ENCODE measurements at places on chromosomes 6 and 20.

DNA sequence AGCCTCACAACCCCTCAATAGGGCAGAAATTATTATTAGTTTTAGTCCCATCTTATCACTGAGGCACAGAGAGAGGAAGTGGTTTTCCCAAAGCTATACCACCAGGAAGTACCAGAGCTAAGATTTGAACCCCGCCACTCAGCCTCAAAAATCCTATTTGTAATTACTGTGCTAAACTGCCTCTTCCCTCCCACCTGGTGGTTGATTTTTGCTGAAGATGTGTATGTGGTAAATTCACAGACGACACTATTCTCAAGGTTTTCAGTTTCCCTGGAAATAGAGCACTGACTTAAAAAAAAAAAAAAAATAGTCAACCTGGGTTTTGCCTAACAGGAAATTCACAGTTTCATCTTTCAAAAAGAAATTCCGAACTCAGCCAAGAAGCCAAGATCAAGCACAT lies 57.9 kb downstream of the TSHZ2 start:
- DNase-seq: no peak

GRCh38 chr20:4563534-4563933 lies 158.2 kb upstream of the PRND start:
- DNase-seq: no peak

DNA sequence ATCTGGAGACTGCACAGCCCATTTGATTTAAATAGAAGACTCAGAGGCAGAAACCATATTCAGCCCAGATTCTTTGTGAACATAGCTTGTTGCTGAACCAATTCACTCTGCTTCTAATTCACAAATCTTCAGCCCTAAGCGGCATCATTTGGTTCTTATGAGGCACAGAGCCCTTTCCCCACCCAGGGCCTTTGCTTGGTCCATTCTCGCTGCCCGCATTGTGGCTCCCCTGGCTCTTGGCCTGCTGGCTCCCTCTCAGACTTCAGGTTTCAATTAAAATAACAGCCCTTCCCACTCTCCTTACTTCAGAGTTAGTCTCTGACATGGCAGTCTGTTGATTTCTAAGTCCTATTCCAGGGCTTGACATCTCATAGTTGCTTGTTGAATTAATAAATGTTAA lies 9.4 kb upstream of the TMEM14A start:
- no peak for DNase-seq

DNA sequence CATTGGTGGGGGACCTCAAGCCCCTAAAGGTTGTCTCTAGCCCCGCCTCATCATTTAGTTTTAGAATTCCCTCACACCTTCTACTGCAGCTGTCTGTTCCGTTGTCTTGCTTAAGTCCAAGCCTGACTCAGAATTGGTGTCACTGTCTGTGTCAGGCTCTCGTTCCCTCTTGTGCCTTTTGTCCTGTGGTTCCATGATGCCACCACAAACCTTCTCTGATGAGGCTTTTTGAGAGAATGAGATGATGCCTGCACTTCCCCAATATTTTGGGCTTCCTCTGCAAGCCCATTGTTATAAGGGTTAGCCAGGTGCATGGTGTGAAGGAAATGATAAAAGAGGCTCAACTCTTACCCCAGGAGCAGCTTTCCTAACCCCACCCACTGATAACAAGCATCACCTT lies 8.1 kb upstream of the AKIRIN2 start:
- DNase-seq: no peak

- no peak for DNase-seq
Measured at GRCh38 chr20:10921491-10922010, 247.8 kb upstream of the JAG1 start.

DNA sequence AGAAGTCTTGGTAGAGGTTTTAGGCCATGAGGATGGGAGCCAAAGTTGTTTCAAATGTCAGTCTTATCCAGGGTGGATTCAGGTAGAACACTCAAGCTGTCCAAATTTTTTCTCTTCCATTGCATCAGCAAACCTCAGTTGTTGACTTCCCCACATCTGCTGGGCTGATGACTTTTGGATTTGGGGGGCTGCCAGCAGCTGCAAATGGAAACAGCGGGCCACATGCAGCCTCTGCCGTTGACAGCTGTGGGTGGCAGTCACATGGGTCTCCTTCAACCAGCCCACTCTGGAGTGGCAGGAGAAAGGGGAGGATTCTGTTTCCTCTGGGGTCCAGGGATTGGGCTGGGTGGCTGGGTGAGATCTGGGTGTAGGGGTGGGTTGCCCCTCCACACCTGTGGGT lies 5.8 kb upstream of the MLN start:
- no peak for DNase-seq

DNA sequence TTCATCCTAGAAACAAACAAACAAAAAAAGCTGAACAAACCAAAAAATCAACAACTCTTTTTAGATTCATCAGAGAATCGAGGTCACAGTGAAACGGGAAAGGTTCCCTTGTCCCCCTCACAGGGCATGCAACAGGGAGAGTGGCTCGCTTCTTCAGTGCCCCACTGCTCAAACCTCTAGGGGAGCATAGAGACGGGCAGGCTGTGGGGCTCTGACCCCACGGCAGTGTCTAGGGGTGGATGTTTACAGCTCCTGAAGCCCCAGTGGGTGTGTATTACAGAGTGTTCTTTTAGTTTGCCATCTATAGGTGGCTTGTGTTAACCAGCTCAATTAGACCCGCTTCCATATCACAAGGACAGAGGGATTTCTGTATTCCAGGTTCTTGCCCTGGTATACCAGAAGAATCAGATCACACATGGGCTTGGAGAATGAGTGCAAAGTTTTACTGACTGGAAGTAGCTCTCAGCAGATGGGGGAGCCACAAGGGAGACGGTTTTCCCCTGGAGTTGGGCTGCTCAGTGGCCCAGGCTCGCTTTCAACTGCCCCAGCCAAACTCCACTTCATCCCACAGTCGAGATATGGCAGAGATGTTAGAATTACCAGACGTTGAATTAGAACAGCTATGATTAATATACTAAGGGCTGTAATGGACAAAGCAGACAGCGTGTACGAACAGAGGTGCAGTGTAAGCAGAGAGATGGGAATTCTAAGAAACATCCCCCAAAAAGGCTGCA lies 192.6 kb upstream of the CST7 start:
- DNase-seq: no peak

DNA sequence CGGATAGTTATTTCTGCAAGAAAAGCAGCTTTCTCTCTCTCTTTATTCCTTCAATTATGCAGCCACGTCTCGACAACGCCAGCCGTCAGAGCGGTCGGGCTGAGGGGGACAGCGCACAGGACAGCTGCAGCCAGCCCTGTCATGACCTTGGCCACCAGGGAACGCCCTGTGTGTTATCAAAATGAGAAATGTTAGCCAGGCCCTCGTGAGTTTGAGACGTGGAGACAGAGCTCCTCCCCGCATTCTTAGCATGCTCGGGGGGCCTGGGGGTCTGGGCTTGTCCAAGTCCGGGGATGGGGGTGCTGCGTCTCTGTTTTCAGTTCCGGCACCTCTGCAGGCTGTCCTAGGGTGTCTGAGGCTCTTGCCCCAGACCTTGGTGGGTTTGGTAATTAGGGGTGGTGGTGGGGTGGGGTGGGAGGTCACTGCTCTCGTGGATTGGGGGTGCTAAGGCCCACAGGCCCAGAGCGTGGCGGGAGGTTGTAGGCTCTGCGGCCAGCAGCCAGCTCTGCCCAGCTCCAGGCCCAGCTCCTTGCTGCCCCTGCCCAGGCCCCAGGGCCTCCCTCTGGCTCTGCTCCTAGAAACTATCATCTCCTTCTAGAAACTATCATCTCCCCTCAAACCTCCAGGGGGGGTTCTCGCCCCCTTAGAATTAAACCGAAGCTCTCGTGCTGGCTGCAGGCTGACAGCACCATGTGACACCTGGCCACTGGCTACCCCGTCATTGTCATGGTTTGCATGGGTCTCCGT lies 54.3 kb upstream of the GATA5 start:
- DNase-seq: no peak

DNA sequence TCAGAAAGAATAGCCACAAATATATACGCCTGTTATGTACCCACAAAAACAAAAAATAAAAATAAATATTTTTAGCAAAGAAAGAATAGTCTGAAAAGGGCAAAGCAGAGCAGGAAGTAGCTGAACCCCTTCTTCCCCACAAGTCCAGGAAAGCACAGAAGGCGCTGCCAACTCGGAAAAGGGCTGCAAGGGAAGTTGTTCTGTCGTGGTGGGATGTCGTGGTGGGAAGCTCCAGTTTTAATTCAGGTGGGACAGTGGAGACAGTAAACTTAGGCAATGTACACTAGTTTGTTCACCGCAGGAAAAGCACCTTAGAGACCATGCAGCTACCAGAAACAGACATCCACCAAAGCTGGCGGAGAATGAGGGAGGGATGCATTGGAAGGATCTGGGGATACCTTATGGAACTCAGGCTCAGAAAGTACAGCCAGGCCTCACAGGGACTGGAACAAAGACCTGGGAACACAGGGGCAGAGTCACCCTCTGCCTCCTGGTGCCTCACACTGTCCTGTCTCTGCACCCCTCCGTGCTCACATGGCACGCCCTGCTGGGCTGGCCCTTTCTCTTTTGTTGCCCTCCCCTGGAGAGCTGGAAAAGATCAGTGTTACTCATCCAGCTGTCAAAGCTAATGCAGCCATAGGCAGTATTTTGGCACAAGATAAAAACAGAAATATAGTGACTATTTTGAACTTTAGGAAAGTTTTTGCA lies 3.3 kb upstream of the APMAP start:
- DNase-seq: no peak

- DNase-seq: no peak
Measured at GRCh38 chr6:138785980-138786379, 9.9 kb upstream of the ECT2L start.

GRCh38 chr20:17227669-17228623 lies 1.1 kb downstream of the PCSK2 start:
- DNase-seq: no peak

GRCh38 chr6:47044397-47044796 lies 2.3 kb upstream of the ADGRF1 start:
- DNase-seq: no peak

DNA sequence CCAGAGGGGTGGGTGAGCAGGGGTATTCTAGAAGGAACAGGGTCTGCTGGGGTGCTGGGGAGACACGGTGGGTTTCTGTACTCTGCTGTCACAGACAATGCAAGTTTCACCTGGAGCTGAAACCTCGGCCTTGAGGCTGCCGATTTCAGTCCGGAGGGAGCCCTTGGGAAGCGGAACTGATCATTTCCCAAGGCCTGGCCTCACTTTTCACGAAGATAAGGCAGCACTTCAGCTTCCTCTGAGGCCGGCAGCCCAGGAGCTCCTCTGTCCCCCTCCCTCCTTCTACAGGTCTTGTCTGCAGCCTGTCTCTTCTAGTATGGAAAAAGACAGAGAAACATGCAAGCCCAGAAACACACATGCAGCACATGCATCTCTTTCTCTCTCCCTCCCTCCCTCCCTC lies 242.1 kb downstream of the CDC5L start:
- DNase-seq: no peak

DNA sequence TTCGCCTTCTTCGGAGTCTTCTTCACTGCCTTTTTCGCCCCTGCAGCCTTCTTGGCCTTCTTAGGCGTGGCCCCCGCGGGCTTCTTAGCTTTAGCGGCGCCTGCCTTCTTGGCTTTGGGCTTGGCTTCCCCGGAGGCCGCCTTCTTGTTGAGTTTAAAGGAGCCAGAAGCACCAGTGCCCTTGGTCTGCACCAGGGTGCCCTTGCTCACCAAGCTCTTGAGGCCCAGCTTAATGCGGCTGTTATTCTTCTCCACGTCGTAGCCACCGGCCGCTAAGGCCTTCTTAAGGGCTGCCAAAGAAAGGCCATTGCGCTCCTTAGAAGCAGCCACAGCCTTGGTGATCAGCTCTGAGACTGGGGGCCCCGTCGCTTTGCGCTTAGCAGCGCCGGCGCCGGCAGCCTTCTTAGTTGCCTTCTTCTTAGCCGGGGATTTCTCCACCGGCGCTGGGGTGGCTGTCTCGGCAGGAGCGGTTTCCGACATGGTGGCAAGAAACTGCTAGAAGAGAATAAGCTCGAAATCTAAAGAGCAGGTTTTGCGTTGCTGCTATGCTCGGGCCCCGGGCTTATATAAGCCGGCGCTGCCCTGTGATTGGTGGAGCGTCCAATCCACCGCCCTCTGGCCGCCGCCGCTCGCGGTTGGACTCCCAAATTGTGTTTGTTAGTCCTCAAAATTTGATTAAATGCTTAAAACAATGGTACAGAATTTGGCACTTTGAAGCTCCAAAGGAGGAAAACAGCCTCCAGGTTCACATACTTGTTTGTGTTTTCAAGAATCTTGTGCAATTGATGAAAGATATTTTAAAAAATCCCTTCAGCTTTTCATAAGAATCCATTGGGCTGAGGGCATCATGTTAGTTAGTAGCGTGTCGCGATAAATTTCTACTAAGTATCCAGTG lies 44.9 kb downstream of the OR2B2 start:
- no peak for DNase-seq

GRCh38 chr20:32741151-32741550 lies 2.1 kb downstream of the COMMD7 start:
- no peak for DNase-seq

DNA sequence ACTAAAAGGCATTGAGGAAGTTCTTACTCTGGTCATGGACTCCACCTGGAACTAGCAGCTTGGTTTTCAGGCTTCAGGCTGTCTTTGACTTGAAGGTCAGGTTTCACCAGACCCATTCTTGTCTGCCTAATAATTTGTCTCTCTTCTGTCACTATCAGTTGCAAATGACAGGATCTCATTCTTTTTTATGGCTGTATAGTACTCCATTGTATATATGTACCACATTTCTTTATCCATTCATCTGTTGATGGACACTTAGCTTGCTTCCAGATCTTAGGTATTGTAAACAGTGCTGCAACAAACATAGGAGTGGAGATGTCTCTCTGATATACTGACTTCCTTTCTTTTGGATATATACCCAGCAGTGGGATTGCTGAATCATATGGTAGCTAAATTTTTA lies 73.1 kb upstream of the SYNCRIP start:
- DNase-seq: no peak

- DNase-seq: no peak
Measured at GRCh38 chr6:98653179-98653578, 181.2 kb upstream of the POU3F2 start.

DNA sequence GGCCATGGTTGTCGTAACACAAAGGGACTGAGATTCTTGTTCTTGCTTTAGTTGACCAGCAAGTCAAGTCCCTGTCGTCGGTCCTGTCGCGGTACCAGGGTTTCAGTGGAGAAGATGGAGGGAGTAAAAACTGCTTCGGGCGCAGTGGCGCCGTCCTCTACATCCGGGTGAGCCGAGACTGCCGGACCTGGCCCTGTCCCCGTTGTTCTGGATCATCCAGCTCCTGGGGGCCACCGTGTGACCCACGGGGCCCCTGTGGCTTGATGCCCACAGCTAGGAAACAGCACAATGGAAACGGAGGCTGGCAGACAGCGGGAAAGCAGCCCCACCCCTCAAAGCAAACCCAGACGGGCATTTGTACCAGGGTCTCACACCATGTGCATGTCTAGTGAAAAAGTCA lies 15.0 kb downstream of the MTG2 start:
- DNase-seq: no peak

DNA sequence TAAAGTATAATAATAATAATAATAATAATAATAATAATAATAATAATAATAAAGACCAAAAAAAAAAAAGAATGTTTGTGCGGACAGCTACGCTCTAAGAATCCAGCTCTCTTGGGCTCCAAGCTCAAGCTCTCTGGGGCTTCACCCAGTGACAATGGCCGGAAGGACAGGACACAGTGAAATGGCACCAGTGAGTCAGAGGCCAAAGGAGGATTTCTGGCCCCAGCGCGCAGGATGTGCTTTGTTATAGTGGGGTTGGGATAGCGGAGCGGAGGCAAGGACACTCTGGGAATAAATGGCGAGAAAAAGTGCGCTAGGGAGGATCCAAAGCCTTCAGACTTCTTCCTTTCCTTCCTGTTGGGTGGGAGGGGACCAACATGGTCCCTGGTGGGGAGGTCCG lies 38.2 kb downstream of the HLA-A start:
- DNase-seq: no peak

GRCh38 chr20:21388566-21388965 lies 8.8 kb downstream of the NKX2-4 start:
- no peak for DNase-seq
